ENCODE measurements at places on chromosomes 2 and 18.

DNA sequence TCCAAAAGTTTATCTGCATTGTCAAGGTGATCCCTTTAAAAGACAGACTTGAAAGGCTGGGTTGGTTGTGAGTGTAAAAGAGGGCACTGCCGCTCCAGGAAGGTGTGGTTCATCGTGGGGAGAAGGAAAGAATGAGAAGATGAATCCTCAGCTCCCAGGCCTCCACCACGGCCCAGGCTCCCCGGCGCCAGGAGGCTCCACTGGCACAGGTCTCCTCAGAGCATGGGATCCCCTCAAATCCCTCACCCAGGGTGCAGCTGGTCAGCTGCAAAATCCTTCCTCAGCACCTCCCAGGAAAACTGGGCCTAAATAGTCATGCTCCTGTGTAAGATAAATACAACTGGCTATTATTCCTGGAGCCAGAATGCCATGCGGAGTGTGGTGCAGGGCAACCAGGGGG lies 221.1 kb downstream of the ZNF516 start:
- no peak for DNase-seq

DNA sequence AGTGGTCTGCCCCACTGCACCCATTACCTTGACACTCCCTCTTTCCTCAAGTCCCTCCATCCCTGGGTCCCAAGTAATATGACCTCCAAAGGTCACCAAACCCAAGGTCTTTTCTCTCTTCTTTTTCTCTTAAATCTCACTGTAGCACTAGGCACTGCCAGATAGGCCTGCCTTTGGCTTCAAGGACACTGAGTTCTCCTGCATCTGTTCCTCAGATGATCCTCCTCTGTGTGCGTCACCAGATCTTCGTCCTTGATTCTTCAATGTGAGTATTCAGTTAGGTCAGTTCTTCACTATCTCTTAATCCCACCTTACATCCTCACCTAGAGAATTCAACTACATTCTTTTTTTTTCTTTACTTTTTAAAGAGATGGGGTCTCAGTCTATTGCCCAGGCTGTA lies 249.2 kb downstream of the NBAS start:
- no peak for DNase-seq

- peak; percentile 63 for DNase-seq
Observed at GRCh38 chr2:32562906-32563305, 64.9 kb upstream of the TTC27 start.

DNA sequence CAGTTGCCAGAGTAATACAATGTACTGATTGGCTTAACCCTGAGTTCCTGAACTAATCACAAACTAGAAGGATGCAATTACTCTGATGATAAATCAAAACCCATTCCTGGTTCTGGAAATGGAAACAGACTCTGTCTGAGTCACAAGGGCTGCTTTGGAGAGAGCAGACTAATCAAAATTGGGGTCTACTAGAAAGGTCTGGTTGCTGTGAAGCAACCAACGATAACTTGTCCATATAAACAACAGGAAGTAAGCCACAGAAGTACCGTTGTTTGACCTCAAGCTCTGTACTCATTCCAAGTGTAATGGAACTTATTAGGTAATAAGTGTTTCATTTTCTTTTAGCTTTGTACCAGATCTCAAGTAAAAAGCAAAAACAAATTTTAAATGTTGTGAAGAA lies 49.7 kb downstream of the RASGRP3 start:
- DNase-seq: no peak

- DNase-seq: no peak
Observed at GRCh38 chr2:180692322-180692721, 288.1 kb upstream of the UBE2E3 start.

- DNase-seq: no peak
Observed at GRCh38 chr18:58364876-58365528, 263.9 kb downstream of the ALPK2 start.

- no peak for DNase-seq
Observed at GRCh38 chr2:107775791-107776190, 50.9 kb upstream of the RGPD4 start.

- DNase-seq: no peak
Observed at GRCh38 chr2:70141902-70142589, 48.8 kb downstream of the C2orf42 start.

- peak; percentile 35 for DNase-seq
Observed at GRCh38 chr2:177572236-177572671, 179.7 kb downstream of the AGPS start.

- DNase-seq: no peak
Observed at GRCh38 chr2:217231212-217231611, 371.3 kb upstream of the TNP1 start.

DNA sequence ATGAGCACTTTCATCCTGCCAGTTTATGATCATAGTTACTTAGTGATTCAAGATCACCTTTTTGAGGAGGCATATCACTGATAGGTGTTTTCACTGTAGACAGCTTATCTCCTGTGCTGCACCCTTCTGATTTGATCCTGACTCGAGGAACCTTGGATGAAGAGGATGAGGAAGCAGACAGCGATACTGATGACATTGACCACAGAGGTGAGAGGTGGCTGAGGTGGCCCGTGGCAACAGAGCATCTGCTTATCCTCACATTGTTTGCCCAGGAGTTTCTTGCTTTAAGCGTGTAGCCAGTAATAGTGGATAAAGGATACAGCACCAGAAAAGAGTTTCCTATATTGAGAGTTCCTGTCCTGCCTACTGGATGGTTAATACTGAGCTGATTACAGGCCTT lies 15.7 kb downstream of the SUPT7L start:
- no peak for DNase-seq

GRCh38 chr2:196516564-196516963 lies 123.0 kb upstream of the CCDC150 start:
- DNase-seq: no peak

GRCh38 chr2:773256-774160 lies 96.3 kb upstream of the TMEM18 start:
- DNase-seq: no peak

- DNase-seq: no peak
Observed at GRCh38 chr18:32803568-32803967, 30.7 kb upstream of the KLHL14 start.

DNA sequence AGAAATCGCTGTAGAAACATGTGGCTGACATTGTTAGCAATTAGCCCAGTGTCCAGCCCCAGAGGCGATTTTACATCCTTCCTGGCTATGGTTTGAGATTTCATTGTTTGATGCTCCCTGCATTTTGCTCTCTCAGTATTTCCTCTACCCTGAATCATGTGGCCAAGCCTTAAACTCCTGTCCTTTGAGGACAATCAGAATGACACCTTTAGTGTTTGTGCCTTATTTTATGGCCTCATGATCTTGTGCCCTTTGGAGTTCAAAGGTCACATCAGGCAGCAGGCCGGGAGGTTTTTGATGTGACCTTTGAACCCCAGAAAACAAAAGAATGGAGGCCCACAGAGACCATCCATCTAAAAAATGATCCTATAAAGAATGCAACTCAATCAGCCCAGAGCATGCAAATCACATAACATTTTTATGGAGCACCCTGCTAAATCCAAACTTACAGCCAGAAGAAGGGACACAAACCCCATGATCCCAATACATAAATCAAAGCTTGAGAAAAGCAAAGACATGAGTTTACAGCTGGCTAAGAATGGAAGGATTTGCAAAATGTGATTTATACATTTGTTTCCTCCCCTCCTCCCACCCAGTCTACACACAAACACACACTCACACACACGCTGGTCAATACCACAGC lies 52.5 kb downstream of the FECH start:
- DNase-seq: no peak

- no peak for DNase-seq
Observed at GRCh38 chr2:3730646-3731045, 27.3 kb downstream of the DCDC2C start.

- DNase-seq: no peak
Observed at GRCh38 chr2:15189216-15189615, 371.9 kb downstream of the NBAS start.

DNA sequence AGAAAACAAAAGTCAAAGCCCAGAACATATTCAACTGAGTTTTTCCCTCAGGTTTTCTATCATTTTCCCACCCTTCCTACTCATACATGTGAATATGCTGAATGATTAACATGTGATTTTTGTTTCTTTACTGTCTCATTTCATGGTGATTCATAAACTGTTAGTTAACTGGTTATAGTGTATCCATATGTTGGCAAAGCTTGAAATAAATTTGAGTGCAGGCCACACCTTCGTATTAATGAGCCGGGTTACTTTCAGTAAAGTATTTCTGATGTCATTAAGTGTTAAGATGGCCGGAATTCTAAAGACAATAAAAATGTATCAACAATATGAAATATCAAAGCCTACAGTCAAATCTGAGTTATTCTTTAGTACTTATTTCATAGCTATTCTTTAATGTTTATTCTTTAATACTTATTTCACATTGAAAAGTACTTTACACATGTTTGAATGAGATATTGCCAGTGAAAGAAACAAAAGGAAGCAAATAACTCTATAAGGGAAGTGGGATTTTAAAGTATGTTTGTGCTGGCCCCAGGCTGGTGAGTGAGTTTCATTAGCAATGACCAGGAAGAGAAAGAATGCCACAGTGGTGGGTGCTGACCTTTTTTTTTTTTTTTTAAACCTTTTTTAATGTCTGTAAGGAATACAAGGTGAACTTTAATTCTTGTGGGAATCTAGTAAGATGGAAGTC lies 178.6 kb downstream of the NEDD4L start:
- no peak for DNase-seq

DNA sequence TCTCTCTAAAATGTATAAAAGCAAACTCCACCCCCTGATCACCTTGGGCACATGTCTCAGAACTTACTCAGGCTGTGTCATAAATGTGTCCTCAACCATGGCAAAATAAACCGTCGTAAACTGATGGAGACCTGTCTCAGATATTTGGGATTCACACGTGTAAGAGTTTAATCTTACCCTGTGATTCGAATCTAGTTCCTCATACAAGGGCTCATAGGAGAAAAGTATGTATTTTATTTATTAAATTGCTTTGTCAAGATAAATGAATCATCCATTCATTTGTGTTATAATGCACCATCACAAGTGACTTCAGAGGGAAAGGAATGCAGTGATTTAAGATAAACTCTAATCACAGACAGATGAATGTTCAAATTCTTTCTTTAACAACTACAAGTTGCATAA lies 712.5 kb upstream of the LRATD1 start:
- no peak for DNase-seq

- no peak for DNase-seq
Observed at GRCh38 chr2:50343150-50343830, 688.6 kb downstream of the NRXN1 start.

GRCh38 chr18:68676913-68677312 lies 38.0 kb downstream of the TMX3 start:
- no peak for DNase-seq

DNA sequence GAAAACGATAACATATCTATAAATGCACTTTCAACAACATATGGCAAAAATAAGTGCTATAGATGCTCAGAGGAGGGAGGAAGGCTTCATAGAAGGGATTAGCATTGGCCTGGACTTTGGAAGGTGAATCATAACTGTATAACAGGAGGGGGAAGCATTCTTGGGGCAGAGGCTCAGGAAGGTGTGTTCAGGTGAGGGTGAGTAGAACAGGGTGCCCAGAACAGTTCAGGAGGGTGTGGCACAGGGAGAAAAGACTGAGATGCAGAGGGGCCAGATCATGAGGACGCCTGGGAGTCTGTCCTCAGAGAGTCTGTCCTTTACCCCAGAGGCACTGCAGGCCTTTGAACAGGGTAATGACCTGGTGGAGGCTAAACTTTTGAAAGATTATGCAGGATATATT lies 29.3 kb upstream of the MEP1B start:
- DNase-seq: no peak

GRCh38 chr18:13530879-13531387 lies 195.4 kb downstream of the FAM210A start:
- DNase-seq: peak; percentile 28

DNA sequence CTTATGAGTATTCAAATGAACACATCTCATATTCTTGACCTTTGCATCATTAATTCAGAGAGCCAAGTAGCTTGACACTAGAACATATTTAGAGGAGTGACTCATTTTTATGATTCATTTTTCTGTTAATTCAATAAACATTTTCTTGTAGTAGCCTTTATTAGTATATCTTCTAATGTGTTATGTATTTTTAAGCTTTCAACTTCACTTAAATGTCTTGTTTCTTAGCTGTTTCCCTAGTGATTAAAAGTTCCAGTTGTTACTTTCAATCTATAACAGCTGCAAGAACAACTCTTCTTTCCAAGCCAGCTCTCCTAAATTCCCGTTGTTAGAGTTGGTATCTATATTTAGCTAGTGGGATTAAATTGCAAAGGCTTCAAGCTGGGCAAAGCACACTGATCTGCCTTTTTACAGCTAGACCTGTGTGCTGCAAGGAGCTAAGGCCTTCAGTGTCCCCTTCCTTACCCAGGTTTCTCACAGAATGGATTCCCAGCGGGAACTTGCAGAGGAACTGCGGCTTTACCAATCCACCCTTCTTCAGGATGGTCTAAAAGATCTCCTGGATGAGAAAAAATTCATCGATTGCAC lies at the start of gene KLHL41:
Gene KLHL41 (plus strand): TSS at position 405 of the 588 bp plus-strand sequence. CDS start 77 bp downstream, at position 482.
- DNase-seq: no peak

- DNase-seq: no peak
Observed at GRCh38 chr2:226891780-226892590, 56.1 kb downstream of the RHBDD1 start.

GRCh38 chr2:110771547-110772382 lies 39.4 kb downstream of the ACOXL start:
- no peak for DNase-seq

GRCh38 chr2:1824202-1824905 lies 80.0 kb upstream of the PXDN start:
- DNase-seq: no peak

GRCh38 chr2:216696751-216697560 lies 1.6 kb upstream of the IGFBP5 start:
- peak; percentile 54 for DNase-seq

- no peak for DNase-seq
Observed at GRCh38 chr18:50559752-50560680, at the start of gene MAPK4. TSS of gene MAPK4 (plus strand) at chr18:50560087. CDS start at chr18:50663959, 103,872 bp downstream.

DNA sequence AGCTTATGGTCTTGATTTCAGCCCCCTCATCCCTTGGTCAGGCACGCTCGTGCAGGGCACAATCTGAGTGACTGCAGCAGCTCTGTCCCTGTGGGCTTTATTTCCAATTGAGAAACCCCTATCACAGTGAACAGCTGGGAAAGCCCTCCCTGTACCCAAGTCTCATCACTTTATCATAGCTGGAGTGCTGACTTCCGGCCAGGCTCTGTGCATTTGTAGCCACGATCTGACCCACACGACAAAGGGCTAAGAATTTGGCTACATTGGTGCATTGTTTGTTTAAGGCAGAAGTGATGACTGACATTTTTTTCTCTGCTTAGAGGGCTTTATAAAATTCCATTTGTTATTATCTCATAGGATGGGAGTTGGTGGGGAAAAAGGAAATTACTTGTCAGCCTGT lies 184.4 kb downstream of the KCNS3 start:
- DNase-seq: no peak

DNA sequence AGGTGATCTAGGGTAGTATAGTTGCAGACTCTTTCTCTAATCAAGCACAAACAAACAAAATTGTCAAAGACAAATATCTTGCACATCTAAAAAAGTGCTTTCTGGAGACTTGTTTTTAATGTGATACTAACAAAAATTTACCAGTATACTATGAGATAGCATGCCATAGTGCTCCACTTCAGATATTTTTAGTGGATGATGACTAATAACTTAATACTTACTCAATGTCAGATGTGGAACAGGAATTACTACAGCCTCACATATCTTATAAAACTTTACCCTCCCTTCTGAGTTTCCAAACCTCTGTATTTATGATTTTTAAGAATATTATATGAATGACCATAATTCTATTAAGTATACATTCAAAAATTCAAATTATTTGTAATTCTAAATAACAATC lies 1162.0 kb upstream of the SLC39A10 start:
- DNase-seq: no peak

Measured in COLO829 (cell line).